Mucosa of descending colon (tissue), 3 donors: ENCODE measurements at places on chromosomes 2 and 18. TPM values are rescaled to one million over a fixed set of nuclear protein-coding genes. Genes with fewer than 3 reads are reported as not detected.
A peak's percentile ranks its signal among the peaks of the same experiment; 100 is the strongest.

Gene PLCL1
- total RNA-seq: 1.6 TPM

- peak; percentile 37 for DNase-seq
These were observed 93.1 kb upstream of the PXDN start for GRCh38 chr2:1837458-1837857.

Gene EVX2
- total RNA-seq: 0.12 TPM

DNA sequence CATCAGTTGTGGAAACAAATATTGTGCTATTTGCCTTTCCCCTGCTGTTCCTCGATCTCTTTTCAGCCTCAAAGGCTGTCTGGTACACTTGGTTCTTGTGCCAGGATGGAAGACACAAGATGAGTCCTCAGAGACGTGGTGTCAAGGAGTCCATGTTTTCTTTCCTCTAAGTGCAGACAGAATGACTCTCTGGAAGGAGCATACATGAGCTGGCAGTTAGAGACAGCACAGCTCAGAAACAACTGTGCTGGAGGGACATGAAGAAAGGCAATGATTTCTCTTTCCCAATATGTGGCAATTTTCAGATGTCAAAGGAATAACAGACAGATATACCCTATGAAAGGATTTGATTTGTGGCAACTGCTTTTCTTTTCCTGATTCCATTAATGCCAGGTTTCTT is 162.2 kb downstream of the AFF3 start:
- DNase-seq: no peak

Gene GLS
- total RNA-seq: 77.0 TPM

Gene HNMT
- 62.9 TPM for total RNA-seq

GRCh38 chr2:241859436-241860183 is 916 bp upstream of the PDCD1 start:
- peak; percentile 41 for DNase-seq

DNA sequence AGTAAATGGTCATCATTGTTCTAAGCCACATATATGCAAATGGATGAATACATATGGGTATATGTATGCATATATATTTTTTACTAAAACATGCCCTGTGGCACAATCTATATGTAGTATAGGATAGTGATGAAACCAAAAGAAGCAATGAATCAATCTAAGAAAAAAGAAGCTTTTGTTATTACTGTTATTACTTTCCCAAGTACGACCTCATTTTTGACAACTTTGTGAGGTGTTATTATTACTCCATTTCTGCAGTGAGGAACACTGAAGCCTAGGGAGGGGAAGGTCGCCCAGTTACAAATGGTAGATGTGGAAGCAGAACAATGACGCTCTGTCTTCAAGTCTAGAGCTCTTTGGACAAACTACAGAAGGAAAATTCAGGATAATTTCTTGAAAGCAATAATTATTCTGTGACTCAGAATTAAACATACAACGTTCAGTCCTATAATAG is 38.3 kb downstream of the STAT4 start:
- DNase-seq: no peak

- DNase-seq: no peak
These were observed 815.0 kb upstream of the ID2 start for GRCh38 chr2:7866825-7867224.

- no peak for DNase-seq
These were observed 181.6 kb downstream of the BCL2 start for GRCh38 chr18:63137999-63138435.

Gene HOXD9
- total RNA-seq: 2.2 TPM

Gene KIAA2012
- total RNA-seq: 0.14 TPM

Gene FAM228B
- 7.8 TPM for total RNA-seq

GRCh38 chr2:147026664-147027295 is 818.0 kb upstream of the ACVR2A start:
- DNase-seq: no peak

GRCh38 chr2:2520401-2520811 is 189.3 kb upstream of the MYT1L start:
- DNase-seq: no peak

DNA sequence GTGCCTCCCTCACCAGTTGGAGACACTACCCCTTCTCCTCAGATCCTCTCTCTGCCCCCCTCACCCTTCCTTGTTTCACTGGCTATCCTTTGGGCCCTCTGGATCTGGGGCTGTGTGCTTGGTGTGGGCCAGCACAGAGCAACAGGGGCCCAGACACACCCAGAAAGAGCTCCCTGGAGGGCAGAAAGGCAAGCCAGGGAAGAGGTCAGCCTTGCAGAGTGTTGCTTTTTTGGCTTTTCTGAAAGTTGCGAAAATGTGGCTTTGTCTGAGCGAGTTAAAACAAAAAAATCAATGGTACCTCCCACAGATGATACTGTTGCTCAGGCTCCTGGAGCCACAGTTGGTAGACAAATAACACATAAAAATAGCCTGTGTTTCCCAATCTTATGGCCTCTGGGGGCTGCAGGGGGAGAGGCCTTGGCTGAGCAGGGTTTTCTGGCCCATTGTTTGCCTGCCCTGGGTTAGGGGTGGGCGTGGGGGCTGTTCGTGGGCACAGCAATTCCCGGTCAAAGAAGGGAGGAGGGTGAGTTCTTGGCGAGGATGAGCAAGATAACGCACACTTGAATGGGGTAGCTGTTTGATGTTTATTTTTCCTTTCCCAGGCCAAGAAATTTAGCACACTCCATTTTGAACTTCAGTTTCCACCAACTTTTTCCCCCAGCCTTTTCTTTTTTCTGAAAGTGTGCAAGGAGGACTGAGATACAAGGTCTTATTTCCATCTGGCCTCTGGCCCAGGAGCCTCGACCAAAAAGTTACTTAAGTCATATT is 167.0 kb upstream of the HAAO start:
- no peak for DNase-seq

- DNase-seq: no peak
These were observed 852.1 kb downstream of the CPS1 start for GRCh38 chr2:211408483-211408891.

GRCh38 chr18:48348739-48349138 is 60.4 kb downstream of the ZBTB7C start:
- DNase-seq: no peak

GRCh38 chr18:38074298-38074876 is 508.8 kb upstream of the CELF4 start:
- DNase-seq: no peak

Gene HMSD
- 0.38 TPM for total RNA-seq

Gene CHRNA1
- total RNA-seq: 2.6 TPM

Gene CDH19
- 22.2 TPM for total RNA-seq

Gene EML4
- 47.9 TPM for total RNA-seq

GRCh38 chr18:38454764-38455469 is 889.3 kb upstream of the CELF4 start:
- DNase-seq: no peak

GRCh38 chr2:26921323-26921722 is 49.1 kb upstream of the MAPRE3 start:
- DNase-seq: no peak

DNA sequence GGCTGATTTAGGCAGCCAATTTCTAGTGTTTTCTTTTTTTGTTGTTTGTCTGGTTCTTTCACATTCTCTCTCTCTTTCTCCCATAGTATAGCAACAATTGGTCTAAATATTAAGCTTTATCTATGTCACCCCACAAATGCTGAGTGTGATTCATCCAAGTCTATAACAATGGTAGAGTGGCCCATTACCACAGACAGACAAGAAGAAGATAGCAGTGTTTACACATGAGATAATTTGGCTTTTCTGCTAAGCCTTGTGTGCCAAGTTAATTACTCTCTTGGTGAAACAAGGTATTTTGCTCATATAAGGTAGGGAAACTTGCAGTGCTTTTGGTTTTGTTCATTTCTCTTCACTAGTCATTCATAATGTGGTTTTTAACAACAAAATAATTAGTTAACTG is 166.5 kb downstream of the SLC8A1 start:
- DNase-seq: no peak

GRCh38 chr2:61045999-61046398 is 19.7 kb upstream of the SANBR start:
- no peak for DNase-seq

DNA sequence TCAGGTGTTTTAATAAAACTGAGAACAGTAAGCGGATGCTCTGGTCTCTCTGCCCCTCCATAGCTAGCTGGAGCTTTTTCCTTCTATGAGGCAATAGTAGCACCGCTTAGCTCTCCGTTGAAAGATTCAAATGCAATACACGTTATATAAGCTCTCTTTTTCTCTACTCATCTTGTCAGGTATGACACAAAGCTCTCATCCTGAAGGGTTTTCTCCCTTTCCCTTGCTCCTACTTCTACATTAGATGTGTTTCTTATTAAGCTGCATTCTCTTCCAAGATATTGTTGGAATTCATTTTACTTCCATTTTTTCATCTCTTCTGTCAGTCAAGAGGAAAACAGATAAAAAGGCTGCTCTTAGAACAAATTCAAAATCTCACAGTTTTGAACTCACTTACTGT is 434.6 kb upstream of the DDX18 start:
- DNase-seq: no peak

GRCh38 chr2:217797661-217798069 is 205.1 kb downstream of the TNS1 start:
- no peak for DNase-seq

DNA sequence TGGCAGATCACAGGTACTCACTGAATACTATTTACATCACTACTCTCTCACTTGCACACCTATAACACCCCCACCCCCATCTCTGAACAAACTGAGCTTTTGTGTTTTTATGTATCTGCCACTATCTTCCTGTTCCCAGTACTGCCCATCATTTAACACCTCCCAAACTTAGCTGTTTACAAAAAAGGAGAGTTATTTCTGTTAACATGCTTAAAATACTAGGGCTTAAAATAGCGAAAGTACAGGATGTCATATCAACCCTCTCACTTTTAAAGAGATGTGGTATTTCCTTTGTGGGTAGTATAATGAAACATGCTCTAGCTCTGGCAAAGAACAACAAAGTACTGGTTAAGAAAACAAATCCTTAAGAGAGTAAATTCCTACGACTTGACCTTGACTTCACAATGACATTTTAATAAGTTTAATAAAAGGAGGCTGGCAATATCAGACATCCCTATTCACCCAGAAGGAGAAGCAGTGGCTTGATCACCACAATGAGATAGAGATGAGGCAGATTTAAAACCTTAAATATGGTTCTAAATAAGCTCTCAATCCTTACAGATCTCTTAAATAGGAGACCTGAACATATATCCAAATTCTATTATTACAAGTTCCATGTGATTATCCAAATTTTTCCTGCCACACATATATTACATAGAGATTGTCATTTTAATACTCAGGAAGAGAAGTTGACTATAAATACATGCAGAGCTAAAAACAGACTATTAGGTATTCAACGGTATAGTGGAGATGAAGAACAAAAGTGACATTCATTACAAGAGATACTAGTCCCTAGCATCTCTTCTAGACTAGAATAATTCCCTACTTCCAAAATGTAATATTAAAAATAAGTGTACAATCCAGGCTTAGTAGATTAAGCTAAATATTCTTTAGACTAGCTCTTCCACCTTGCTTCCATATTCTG is 36.9 kb downstream of the TRAK2 start:
- DNase-seq: no peak

DNA sequence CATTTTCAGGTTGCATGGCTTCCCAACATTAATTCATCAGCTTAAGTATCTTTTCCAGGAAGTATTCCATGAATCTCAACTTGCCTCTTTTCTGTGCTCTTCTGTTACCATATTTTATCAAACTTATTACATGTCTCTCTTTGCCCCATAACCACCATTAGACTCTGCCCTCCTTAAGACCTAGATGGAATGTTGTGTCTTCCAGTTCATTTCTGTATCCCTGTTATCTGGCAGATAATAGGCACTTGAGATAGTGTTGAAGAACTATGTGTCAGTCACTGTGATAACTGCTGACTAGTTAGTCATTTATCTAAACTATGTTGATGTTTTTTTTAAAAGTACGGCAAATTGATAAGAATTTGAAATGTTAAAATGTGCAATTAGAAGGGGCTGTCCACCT is 41.8 kb downstream of the GLS start:
- DNase-seq: no peak

Gene CLEC4F
- 0.19 TPM for total RNA-seq

Gene OSR1
- total RNA-seq: 15.8 TPM

GRCh38 chr2:144300632-144301031 is 219.3 kb downstream of the ZEB2 start:
- no peak for DNase-seq

Gene MATN3
- total RNA-seq: 0.89 TPM

DNA sequence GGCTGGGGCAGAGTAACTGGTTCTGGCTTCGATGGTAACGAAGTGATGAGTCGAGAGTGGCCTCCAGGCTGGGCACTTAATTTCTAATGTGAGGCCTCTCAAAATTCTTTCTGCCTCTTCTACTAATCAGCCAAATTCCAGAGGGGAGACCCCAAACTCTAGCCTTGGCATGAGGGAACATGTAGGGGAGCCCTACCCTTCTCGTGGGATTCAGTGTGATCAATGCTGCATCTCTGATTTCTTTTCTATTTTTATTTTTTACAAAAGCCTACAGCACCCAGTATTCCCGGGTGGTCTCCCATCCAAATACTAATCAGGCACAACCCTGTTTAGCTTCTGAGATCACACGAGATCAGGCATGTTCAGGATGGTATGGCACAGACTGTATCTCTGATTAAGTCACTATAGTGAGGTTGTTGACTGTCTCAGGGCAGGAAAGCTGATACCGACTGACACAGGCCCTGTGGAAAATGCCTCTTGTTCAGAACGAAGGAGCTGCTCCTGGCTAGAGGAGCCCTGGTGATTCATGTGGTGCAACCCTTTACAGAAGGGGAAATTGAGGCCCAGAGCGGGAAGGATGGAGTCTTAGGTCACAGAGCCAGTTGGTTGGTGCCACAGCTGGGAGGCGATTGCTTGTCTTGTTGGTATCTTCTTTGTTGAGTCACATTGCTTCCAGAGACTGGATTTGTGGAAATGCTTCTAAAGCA is 126.3 kb upstream of the HS6ST1 start:
- no peak for DNase-seq

Gene PLCD4
- total RNA-seq: 41.2 TPM

- no peak for DNase-seq
These were observed 68.4 kb downstream of the TANK start for GRCh38 chr2:161228511-161229240.
